ENCODE measurements at places on chromosomes 11 and 22. TPM values are rescaled to one million over a fixed set of nuclear protein-coding genes. Genes with fewer than 3 reads are reported as not detected.

Gene UPK2
- polyA plus RNA-seq: 0.27 TPM

- DNase-seq: no peak
These were observed 26.7 kb upstream of the NNMT start for GRCh38 chr11:114269498-114269897.

Gene BTG4
- 0.33 TPM for polyA plus RNA-seq

Gene CBLIF
- polyA plus RNA-seq: not detected

DNA sequence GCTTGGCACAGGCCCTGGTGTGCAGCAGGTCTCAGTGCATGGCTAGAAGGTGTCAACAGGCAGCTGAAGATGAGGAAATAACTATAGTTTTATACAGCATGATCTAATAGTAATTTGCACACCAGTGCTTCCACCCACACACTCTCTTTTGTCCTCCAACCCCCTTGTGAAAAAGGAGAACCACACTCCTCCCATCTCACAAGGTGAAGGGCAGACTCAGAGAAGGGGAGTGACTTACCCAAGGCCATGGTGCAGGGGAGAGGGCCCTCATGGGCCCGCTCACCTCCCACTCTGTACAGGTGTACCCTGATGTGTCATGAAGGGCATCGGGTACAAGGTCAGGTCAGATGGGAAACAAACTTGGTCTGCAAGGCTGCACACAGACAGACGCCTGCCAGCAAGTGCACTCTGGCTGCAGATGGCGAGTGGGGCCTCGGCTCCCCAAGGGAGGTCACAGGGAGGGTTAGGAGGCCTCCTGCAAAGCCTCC is 53.4 kb downstream of the DGCR2 start:
- no peak for DNase-seq

DNA sequence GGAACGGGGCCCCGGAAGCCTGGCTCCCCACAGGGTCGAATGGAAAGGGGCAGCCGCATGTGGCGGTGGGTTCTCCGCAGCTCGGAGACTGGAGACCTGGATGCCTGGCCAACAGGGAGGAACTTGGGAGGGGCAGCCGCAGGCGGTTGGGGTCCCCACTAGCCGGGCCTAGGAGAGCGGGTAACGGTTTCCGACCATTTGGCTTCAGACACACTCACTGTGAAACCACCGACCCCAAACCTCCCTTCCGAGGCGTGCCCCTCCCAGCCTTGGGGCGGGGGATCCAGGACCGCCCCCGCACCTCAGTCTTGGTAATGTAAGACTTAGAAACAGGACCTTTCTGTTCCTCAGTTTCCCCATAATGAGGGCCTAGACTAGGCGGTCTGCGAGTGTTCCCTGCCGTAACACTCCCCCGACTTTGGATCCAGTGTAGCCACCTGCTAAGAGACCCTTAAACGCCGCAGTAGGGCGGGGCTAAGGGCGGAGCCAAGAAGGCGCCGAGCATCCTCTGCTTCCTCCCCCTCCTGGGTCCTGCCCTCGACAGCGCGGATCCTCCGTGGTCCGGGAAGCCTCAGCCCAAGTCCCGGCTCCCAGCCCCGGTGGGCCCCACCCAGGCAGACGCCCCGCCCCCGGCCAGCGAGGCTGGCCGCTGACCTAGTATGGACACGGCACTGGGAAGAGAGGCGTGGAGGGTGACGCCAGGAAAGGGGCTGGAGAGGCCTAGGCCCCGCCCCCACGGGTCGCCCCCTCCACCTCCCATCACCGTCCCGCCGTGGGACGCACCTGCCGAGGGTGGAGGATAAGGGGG is 1.8 kb upstream of the RASGRP2 start:
- DNase-seq: peak; percentile 59

Gene CEP126
- polyA plus RNA-seq: 2.7 TPM

- no peak for DNase-seq
These were observed 1.9 kb upstream of the ANO5 start for GRCh38 chr11:22190827-22191463.

DNA sequence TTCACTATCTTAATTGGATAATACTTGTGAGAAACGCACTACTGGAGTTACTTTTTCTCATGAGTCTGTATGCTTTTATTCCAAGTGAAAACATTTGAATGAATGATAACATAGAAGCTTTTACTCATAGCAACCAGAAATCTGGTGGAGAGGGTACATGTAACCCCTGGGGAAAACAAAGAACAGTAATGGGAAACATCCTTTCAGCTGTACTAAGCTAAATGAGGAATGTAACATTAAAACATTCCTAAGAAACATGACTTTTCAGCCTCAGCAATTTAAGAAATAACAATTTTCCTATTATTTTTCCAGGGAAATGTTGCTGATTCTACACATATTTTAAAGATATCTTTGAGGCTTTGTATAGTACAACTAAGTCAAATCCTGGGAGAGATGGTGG is 97.2 kb upstream of the CEP126 start:
- no peak for DNase-seq

DNA sequence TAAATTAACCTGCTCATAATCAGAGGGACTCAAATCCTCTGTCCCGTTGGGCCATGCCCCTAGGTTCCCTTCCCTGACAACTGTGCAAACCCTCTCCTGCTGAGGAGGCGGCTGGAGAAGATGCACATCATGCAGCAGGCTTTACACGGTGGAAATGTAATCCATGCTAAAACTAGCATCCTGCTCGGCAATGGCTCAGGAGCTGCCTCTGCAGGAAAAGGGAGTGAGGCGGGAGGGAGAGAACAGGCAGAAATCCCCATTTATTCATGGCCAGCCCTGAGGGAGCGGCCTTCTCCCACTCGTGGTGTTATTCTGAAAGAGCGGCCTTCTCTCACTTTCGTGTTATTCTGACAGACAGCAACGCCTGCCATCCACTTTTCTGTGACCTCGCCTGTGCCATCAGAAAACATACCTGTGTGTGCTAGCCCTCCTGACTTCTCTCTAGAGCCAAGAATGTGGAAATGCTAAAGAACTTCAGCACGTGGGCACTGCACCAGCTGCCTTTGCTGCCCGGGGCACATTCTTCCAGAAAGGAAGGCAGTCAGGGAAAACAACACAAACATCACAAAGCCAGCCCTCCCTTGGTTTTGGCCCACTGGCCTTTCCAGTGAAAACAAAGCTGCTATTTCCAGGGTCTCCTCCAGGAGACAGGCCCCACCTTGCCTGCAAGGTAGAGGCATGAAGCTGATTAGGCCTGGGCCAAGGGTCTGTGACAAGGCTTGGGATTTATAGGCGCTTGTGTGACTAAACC is 62.9 kb upstream of the BID start:
- DNase-seq: no peak

GRCh38 chr22:23289851-23290724 is 109.8 kb downstream of the BCR start:
- DNase-seq: peak; percentile 76

GRCh38 chr11:65051398-65051858 is 6.9 kb downstream of the NAALADL1 start:
- DNase-seq: no peak

Gene MGAT3
- polyA plus RNA-seq: not detected

Gene TEX12
- not detected for polyA plus RNA-seq

- no peak for DNase-seq
These were observed 89.3 kb downstream of the BCR start for GRCh38 chr22:23269441-23270211.

DNA sequence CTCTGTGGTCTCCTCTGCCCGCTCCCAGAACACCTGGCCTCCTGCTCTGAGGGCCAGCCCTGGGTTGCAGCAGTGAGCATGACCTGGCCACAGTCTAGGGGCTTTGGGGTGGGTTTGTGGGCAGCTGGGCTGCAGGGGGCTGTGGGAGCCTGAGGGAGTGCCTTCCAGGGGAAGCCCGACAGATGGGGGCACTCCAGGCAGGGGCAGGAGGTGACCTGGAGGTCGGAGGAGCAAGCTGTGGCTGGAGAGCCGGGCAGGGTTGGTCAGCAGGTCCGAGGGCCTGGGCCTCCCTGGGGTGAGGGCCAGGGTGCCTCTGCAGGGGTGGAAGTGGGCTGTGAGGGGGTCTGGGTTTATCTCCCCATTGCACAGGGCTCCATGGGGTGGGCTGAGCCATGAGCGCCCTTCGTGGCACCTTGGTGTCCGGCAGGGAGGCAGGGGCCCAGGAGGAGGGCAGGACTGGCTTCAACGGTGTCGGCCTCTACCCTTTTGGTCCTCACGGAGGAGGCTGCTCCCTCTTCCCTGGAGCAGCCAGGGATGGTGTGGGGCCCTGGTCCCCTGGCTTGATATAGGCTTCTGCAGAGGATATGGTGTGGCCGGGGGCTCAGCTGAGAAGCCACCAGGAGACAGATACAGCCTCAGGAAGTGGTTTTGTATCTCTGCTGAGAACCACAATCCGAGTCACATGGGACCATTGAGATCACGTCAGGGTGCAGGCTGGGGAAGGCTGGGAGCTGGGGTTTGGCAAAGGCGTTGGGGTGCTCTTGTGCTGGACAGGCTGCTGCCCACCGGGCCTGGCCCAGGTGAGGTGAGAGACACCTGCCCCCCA is 22.3 kb downstream of the KCNQ1 start:
- DNase-seq: no peak

Gene MEI1
- polyA plus RNA-seq: 5.9 TPM

- peak; percentile 29 for DNase-seq
These were observed 77.4 kb downstream of the HIPK3 start for GRCh38 chr11:33334627-33335026.

- peak; percentile 26 for DNase-seq
These were observed 669 bp upstream of the GAL3ST1 start for GRCh38 chr22:30574997-30575671.

- no peak for DNase-seq
These were observed 6.1 kb upstream of the ANO1 start for GRCh38 chr11:70071996-70072395.

Gene MUC2
- not detected for polyA plus RNA-seq

- no peak for DNase-seq
These were observed 6.7 kb downstream of the OR6M1 start for GRCh38 chr11:123799438-123799837.

GRCh38 chr22:19197997-19198865 is 19.7 kb upstream of the SLC25A1 start:
- no peak for DNase-seq

- peak; percentile 51 for DNase-seq
These were observed 34.5 kb downstream of the COMMD9 start for GRCh38 chr11:36254713-36255112.

Data from GM23248 (cell line).